ENCODE measurements at places on chromosomes 2 and 18. TPM values are rescaled to one million over a fixed set of nuclear protein-coding genes. Genes with fewer than 3 reads are reported as not detected.

LRRC30 gene
- not detected for total RNA-seq

SERPINB10 gene
- 0.43 TPM for total RNA-seq

RAPGEF4 gene
- total RNA-seq = 0.34 TPM

HOXD3 gene
- not detected for total RNA-seq

TDRD15 gene
- total RNA-seq = not detected

CXCR4 gene
- total RNA-seq = not detected

C1GALT1C1L gene
- under 0.01 TPM for total RNA-seq

STK11IP gene
- 14.2 TPM for total RNA-seq

POTEC gene
- not detected for total RNA-seq

CNGA3 gene
- total RNA-seq = not detected

NAT8 gene
- total RNA-seq = not detected

FOXD4L1 gene
- under 0.01 TPM for total RNA-seq

MC4R gene
- total RNA-seq = not detected

SKOR2 gene
- total RNA-seq = not detected

Data from nasal cavity respiratory epithelium epithelial cell of viscerocranial mucosa (primary cell).